ENCODE measurements at places on chromosomes 5 and 9. TPM values are rescaled to one million over a fixed set of nuclear protein-coding genes. Genes with fewer than 3 reads are reported as not detected.

GRCh38 chr5:170722316-170722715 lies 61.2 kb upstream of the GABRP start:
- DNase-seq: no peak

GRCh38 chr5:41445937-41446563 lies 64.4 kb downstream of the PLCXD3 start:
- no peak for DNase-seq

- peak; percentile 62 for DNase-seq
These were observed 17.9 kb downstream of the CSF1R start for GRCh38 chr5:150068472-150068871.

- no peak for DNase-seq
These were observed 2.5 kb downstream of the SLC6A18 start for GRCh38 chr5:1227667-1228066.

GRCh38 chr9:13266167-13266566 lies 13.3 kb downstream of the MPDZ start:
- no peak for DNase-seq

GRCh38 chr9:124218438-124218982 lies 39.2 kb upstream of the NEK6 start:
- DNase-seq: peak; percentile 93

GRCh38 chr5:67196537-67197059 lies at the start of gene CD180:
CD180 (minus strand) TSS chr5:67196799; CDS start chr5:67196641, 158 bp downstream.
- no peak for DNase-seq

Gene CD274
- 0.72 TPM for total RNA-seq

Gene TRIP13
- 3.8 TPM for total RNA-seq

Gene PCDHGA6
- 5.1 TPM for total RNA-seq

Gene MARVELD2
- total RNA-seq: 7.7 TPM

Gene PCDHA6
- 1.1 TPM for total RNA-seq
